Esophagus muscularis mucosa (tissue), 4 donors: ENCODE measurements at places on chromosomes 12 and 14. TPM values are rescaled to one million over a fixed set of nuclear protein-coding genes. Genes with fewer than 3 reads are reported as not detected.

The ACVR1B gene
- 13.7 TPM for total RNA-seq

The CD27 gene
- 0.66 TPM for total RNA-seq

The RNASE1 gene
- 766 TPM for total RNA-seq

The TFCP2 gene
- 15.7 TPM for total RNA-seq

The RPS6KL1 gene
- 9.7 TPM for total RNA-seq

The PPP1R1A gene
- 3.6 TPM for total RNA-seq

- no peak for DNase-seq
- no peak overlapping the region for H3K27ac ChIP-seq
- H3K27me3 ChIP-seq = no peaks in the 10 kb centered on the region
- no peak overlapping the region for H3K4me3 ChIP-seq
- H3K36me3 ChIP-seq = peaks cover 13% of the 10 kb centered on the region
- H3K4me1 ChIP-seq = no peaks in the 10 kb centered on the region
Observed at GRCh38 chr12:82458101-82458500, 99.8 kb downstream of the METTL25 start.

GRCh38 chr12:69483700-69484099, 13.5 kb downstream of the FRS2 start:
- no peaks in the 10 kb centered on the region for H3K27me3 ChIP-seq
- H3K27ac ChIP-seq = no peak overlapping the region
- peaks cover 17% of the 10 kb centered on the region for H3K36me3 ChIP-seq
- H3K4me3 ChIP-seq = no peak overlapping the region

DNA sequence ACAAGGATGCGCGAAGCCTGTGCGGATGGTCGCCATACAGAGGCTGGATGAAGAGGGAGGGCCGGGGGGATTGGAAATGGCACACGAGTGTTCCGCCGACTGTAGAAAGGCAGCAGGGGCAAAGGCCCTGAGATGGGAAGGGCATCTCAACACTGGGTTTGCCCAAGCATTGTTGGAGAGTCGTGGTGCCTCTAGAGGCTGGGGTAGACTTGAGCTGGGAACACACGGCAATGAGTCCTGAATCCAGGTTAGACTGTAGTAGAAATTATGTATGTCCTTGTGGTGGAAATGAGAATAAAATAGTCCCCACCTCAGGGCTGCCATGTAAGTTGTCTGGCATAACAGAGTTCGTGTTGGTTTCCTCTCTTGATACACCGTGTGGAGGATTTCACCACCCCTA, 83.8 kb upstream of the CCND2 start:
- no peaks in the 10 kb centered on the region for H3K4me1 ChIP-seq
- H3K4me3 ChIP-seq = no peak overlapping the region
- peak; percentile 81 for DNase-seq

DNA sequence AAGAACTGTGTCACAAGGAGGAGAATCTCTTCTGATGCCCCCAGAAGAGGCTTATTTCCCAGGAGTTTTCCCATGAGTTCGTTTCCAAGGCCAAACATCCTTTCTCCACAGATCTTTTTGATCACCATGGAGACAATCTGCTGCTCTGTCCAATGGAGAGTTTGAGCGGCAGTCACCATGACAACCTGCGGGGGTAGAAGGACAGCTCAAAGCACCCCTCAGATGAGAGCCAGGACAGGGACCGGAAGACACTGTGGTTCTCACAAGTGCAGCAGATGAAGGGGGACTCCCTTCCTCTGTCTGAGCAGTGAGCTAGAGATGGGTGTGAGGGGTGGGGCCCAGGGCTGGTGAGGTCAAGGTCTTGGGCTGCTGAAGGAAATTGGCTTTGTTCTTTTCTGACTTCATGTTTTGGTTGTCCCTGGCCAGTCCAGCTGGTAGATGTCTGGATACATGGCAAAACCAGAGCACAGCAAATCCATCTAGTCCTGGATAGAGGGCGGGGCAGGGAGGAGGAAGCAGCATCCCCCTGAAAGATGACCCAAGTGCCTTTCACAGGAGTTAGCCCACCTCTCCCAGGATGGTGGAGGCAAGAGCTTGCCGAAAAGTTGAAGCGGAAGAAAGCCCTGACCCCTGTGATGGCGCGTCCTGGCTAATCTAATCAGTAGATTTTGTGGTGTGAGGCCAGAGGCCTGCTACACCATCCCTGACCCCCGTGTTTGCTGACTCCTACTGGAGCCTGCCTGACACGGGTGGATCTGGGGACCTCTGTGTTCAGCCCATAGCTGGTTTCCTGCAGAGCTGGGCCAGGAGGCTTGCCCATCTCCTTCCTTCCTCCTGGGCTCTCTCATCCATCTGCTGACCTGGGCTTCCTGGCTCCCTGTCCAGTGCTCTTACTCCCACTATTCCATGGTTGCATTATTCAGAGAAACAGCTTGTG, 24.4 kb downstream of the DHRS2 start:
- H3K27me3 ChIP-seq = no peaks in the 10 kb centered on the region
- no peak overlapping the region for H3K27ac ChIP-seq
- DNase-seq = no peak
- no peak overlapping the region for H3K4me3 ChIP-seq

- H3K27me3 ChIP-seq = no peaks in the 10 kb centered on the region
- no peaks in the 10 kb centered on the region for H3K36me3 ChIP-seq
- peaks cover 3% of the 10 kb centered on the region for H3K4me1 ChIP-seq
- DNase-seq = peak; percentile 91
- no peak overlapping the region for H3K27ac ChIP-seq
Observed at GRCh38 chr12:89085421-89085820, 266.9 kb downstream of the DUSP6 start.

DNA sequence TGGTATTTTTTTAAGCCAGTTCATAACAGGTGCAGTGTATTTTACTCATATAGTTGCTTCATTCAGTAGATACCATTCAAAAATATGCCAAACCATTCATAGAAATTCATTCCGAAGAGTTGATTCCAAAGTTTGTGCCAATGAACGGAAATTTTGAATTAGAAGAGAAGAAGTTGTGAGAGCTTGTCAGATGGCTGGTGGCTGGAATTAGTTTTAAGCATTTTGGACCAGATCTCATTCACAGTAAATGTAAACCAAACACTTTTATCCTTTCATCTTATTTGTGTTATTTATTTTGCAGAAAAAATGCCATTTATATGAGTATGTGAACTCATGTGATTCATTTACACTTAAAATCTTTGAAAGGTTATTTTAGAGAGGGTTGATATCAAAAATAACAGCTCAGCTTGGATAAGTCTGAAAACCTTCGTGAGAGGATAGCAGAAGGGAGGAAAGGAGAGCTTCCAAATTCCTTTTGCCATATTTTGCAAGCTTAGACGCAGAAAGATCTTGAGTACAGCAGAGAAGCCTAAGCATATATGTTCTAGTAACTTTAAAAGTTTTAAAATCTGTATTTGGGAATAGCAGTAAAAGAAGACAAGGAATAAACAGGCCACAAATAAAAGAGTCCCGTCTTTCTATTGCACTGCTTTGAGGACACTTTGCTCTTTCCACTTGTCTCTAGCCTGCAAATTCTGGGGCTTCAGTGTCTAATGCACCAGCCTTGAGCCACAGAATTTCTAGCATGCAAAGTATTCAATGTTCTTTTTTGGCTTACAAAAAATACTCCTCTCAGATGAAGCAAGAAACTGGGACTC, 253.6 kb upstream of the FLRT2 start:
- no peaks in the 10 kb centered on the region for H3K36me3 ChIP-seq
- H3K27ac ChIP-seq = no peak overlapping the region
- no peak for DNase-seq
- H3K27me3 ChIP-seq = no peaks in the 10 kb centered on the region
